ENCODE measurements at places on chromosomes 2 and 18.

GRCh38 chr18:22683786-22684185 lies 249.3 kb upstream of the RBBP8 start:
- DNase-seq, result no peak

GRCh38 chr2:168607992-168608391 lies 151.9 kb downstream of the CERS6 start:
- DNase-seq, result no peak

- DNase-seq, result no peak
Measured at GRCh38 chr2:224982226-224982625, 60.0 kb downstream of the DOCK10 start.

GRCh38 chr2:33111002-33111446 lies 164.3 kb downstream of the LTBP1 start:
- no peak for DNase-seq

DNA sequence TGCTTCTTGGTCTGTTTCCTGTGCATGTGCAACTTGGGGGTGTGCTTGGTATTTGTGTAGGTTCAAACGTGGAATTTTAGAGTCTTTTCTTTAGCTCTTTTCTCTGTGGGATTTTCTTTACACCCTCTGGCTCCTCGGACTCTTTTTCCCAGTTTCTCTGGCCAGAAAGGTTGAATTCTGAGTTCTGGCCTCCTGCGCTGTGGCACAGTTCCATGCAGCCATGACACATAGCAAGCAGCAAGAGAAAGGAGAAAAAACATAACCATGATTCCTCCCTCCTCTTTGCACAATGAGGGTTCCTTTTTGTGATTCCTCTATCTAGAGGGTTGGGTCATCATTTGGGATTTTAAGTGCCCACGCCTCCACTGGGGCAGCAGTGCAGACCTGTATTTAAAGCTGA lies 33.8 kb downstream of the TMEM182 start:
- DNase-seq, result no peak

- DNase-seq, result no peak
Measured at GRCh38 chr2:239245107-239245506, 155.7 kb downstream of the HDAC4 start.

GRCh38 chr18:21513292-21513691 lies 87.2 kb downstream of the ESCO1 start:
- DNase-seq, result no peak

Measured in adrenal gland (tissue), 19 donors.